ENCODE measurements at places on chromosomes 4 and X. TPM values are rescaled to one million over a fixed set of nuclear protein-coding genes. Genes with fewer than 3 reads are reported as not detected.

SLC9A6 gene
- total RNA-seq, result 33.5 TPM

CFP gene
- 2.0 TPM for total RNA-seq

- no peak overlapping the region for H3K27ac ChIP-seq
- DNase-seq, result no peak
- no peaks in the 10 kb centered on the region for H3K4me1 ChIP-seq
- no peaks in the 10 kb centered on the region for H3K36me3 ChIP-seq
- H3K27me3 ChIP-seq, result no peaks in the 10 kb centered on the region
These were observed 508.5 kb downstream of the CENPC start for GRCh38 chr4:67036791-67037190.

- H3K4me3 ChIP-seq, result no peak overlapping the region
- no peaks in the 10 kb centered on the region for H3K36me3 ChIP-seq
- no peaks in the 10 kb centered on the region for H3K4me1 ChIP-seq
- H3K27ac ChIP-seq, result no peak overlapping the region
- H3K27me3 ChIP-seq, result no peaks in the 10 kb centered on the region
These were observed 1475.5 kb downstream of the PCDH18 start for GRCh38 chr4:136056748-136057147.

DNA sequence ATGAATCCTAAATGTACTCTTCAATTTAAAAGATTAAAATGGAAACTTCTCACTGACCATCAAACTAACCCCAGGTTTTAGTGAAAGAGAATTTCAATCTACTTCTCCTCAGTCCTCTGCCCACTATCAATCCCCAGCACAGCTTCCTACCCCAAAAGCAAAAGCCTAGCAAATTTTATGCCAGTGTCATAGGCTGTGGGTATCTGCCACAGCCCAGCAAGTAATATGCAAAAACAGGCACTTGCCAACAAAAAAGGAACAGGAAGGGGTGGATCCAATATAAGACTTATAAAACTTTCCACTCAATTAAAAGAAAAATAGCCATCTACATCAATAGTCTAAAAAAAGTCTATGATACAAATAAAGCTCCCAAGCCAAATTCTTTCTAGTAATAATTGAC, 22.3 kb downstream of the CAMK2D start:
- no peak overlapping the region for H3K4me3 ChIP-seq
- no peaks in the 10 kb centered on the region for H3K36me3 ChIP-seq
- no peaks in the 10 kb centered on the region for H3K4me1 ChIP-seq
- no peak for DNase-seq
- peak overlapping the region; percentile 34 for H3K27ac ChIP-seq
